ENCODE measurements at places on chromosomes 4 and X.

DNA sequence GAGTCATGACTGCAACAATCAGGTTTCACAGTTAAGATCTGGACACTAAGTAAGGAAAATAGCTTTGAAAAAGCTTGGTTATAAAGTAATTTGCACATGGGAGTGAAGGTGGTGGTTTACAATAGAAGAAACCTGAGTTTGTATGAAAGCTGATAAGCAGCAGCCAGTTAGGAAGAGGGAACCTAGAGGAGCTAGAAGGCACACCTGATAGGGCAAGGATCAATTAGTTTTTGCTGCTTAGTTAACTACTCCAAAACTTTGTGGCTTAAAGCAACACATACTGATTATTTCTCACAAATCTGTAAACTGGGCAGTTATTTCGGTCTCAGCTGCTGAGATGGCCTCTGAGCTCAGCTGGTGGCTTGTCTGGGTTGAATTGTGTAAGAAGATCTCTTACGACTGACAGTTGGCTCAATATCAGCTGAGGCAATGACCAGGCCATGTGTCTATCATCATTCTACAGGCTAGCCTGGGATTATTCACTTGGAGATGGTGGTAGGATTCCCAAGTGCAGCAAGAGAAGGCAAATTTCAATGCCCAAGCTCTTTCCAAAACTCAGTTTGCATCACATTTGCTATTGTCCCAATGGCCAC lies 255.0 kb upstream of the PITX2 start:
- no peak for DNase-seq

DNA sequence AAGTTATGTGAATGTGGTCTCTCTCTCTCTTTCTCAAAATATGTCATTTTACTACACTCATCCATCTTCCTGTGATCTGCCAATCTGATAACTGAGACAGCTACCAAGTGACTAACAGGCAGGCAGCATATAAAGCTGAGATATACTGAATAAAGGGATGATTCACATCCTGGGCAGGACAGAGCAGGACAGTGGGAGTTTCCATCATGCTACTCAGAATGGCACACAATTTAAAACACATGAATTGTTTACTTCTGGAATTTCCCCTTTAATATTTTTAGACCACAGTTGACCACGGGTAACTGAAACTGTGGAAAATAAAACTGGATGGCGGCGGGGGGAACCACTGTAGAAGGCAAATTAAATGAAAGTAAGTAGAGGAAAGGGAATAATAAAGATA lies 58.6 kb upstream of the DCTD start:
- DNase-seq = no peak

DNA sequence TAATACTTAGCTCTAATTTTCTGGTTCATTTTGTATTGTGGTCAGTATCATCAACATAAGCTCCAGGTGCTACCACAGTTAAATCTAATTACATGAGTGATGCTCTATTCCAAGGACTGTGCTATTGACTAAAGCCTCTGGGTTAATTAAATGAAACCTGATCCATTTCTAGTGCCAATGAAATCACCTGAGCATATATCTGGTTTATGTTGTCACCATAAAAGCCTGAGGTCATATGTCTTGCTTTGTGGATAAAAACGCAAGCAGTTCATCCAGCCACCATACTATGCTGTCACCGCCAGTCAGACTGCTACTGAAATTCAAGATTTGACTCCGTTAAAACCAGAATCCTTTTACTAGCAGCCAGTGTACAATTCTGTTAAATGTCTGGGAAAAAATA lies 64.2 kb upstream of the ZNF518B start:
- DNase-seq = no peak

- no peak for DNase-seq
Observed at GRCh38 chrX:13334491-13334890, 14.6 kb upstream of the ATXN3L start.

DNA sequence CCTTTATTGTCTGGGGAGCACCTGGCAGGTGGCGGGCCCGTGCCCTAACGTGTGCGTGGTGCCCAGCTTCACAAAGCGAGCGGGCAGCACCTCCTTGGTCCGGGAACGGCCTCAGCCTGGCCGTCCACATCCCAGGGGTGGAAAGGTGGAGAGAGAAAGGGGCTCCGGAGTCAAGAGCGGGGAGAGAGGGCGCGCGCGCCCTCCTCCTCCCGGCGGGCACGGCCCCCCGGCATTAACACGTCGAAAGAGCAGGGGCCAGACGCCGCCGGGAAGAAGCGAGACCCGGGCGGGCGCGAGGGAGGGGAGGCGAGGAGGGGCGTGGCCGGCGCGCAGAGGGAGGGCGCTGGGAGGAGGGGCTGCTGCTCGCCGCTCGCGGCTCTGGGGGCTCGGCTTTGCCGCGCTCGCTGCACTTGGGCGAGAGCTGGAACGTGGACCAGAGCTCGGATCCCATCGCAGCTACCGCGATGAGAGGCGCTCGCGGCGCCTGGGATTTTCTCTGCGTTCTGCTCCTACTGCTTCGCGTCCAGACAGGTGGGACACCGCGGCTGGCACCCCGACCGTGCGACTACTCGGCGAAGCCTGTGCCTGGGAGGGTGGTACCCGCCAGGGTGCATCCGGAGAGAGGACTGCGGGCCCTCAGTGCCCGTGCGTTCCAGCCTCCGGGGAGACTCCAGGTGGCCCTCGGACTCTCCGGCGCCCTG lies at the start of gene KIT:
Gene KIT, plus strand, starts transcription at position 407 of the 701 bp plus-strand sequence. Its CDS starts 58 bp downstream, at position 465.
- DNase-seq = no peak

DNA sequence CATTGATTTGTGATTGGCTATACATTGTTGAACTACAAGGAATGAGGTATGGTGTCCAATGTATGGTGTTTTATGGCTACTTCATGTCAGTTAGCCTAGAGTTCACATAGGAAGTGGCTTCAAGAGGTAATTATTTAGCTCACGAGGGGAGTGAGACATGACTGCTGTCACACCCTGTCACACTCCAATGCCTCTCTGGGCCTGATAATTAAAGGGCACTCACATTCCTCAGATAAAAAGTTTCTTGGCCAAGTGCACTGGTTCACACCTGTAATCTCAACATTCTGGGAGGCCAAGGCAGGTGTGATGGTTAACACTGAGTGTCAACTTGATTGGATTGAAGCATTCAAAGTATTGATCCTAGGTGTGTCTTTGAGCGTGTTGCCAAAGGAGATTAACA lies 65.0 kb upstream of the DDX60 start:
- no peak for DNase-seq

- DNase-seq = no peak
Observed at GRCh38 chr4:127730142-127730913, at the start of gene SLC25A31. Gene SLC25A31, plus strand, starts transcription at chr4:127730400. Its CDS starts 146 bp downstream, at chr4:127730546.

DNA sequence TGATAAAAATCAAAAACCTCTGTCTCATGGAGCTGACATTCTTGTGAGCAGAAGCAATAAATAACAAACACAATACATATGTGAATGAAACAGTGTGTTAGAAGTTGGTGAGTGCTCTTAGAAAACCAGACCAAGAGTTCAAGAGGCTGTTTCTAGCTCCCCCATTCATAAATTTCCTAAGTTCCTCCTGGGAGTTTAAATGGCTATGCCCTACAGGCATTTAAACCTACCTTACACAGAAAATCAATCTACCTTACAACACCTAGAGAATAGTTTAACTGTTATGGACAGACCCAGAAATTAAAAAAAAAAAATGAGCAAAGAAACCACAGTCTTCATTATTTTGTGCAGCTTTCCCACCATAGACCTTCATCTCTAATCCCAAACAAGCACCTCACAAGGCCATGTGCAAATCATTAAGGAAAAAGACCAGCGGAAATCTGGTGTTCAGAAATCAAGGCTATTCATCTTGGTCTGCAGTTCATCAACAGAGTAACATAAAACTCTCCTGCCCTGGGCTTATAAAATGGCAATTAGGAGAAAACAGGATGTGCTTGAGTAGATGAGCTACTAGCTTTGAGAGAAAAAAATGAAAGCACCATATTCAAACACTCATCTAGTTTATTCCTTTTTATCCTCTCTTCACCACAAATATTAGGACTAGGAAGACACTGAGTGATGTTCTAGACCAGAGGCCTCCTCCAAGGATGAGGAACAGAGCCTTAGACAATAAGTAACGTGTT lies 147.2 kb downstream of the SHROOM3 start:
- DNase-seq = no peak

- no peak for DNase-seq
Observed at GRCh38 chr4:13766761-13767540, 139.4 kb upstream of the BOD1L1 start.

DNA sequence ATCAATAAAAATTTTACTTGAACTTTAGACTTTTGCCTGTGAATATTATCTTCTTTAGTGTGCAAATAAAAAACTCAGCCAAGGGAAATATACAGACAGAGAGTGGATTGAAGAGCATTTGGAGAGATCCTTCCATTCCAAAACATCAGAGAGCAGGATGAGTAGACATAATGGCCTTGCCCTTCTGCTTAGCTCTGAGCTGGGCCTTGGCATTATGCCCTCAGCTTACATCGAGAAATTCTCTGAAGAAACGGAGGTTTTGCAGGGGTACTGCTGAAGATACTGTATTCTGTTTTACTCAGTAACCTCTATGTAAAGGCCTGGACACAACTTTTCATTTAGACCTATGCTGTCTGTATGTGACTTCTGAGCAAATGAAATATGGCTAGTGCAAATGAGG lies 317.4 kb downstream of the STIM2 start:
- no peak for DNase-seq

DNA sequence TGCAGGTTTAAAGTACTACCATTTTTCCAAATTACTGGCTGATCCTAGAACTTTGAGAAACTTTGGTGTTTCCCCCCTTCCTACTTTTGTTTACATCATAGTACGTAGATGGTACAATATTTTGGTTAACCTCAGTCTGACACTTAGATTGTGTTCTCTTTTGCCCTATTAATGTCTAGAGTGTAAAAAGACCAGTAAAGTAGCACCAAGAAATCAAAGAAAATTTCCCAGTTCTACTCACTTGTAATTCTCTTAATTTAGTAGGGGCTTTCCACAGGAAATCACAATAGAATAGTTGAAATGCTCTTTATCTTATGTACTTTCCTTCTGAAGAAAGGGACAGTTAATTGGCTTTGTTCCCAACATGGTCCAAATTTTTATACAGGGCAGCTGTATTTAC lies 51.6 kb downstream of the NFKB1 start:
- DNase-seq = no peak

- no peak for DNase-seq
Observed at GRCh38 chr4:76792418-76792817, 105.5 kb downstream of the SOWAHB start.

GRCh38 chr4:42654631-42655268 lies 2.2 kb downstream of the ATP8A1 start:
- no peak for DNase-seq

DNA sequence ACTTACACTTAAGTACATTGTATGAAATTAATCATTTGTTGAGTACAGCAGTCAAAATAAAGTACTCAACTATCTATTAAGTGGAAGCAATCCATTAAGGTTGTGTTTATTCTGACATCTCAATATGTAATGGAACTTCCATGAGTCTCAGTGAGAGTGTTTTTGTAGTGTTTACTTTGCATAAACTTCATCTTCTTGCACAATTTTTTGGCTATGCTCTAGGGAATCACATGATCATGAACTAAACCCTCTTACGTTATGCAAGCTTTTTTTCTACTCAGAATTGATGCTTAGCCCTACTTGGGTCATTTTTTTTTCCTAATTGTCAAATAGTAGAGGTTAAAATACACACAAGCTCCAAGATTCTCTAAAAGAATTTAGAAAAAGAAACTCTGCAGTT lies 21.1 kb upstream of the PIGA start:
- DNase-seq = no peak

DNA sequence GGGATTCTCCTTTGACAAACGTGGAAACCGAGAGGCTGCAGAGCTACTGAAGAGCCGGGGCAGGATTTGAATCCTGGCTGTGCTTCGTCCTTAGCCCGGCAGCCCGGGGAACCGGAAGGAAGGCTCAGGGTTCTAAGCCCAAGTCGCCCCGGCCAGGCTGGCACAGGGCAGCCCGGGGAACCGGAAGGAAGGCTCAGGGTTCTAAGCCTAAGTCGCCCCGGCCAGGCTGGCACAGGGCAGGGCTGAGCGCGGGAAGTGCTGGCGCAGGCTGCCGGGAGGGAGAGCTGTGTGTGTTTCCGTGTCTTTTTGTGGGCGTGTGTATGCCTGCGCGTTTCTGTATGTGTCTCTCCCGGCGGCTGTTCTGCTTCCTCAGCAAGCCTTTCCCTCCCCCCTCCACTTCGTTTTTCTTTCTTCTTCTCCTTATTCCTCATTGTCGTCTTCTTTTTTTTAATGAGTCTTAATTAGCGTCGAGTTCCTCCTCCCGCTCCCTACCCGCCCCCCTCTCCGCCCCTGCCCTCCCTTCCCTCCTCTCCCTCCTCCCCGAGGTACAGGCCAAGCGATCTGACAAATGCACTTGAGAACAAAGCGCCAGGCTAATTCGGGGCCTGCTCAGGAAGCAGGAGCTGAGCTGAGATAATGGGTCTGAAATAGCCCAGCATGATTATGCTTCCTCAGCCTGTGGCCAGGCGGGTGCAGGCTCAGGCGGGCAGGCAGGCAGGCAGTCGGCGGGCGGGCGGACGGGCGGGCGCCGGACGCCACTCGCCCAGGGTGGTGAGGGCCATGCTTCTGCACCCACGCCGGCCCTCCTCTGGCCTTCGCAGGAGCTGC lies 65.9 kb downstream of the EFNB1 start:
- no peak for DNase-seq

DNA sequence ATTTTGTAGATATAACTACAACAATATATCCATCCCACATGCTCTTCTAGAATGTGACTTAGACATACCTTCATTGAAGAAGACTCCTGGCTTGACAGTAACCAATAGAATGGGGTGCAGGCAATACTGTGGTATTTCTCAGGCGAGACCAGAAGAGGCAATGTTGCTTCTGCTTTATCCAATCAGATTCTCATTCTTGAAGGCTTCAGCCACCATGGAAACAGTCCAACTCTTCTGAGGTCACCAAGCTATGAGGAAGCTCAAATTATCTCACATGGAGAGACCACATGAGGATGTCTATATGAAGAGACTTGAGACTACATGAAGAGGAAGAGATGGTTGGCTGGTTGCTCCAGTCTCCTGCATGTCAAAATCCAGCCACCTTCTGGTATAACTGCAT lies 469.9 kb downstream of the PCDH10 start:
- no peak for DNase-seq

DNA sequence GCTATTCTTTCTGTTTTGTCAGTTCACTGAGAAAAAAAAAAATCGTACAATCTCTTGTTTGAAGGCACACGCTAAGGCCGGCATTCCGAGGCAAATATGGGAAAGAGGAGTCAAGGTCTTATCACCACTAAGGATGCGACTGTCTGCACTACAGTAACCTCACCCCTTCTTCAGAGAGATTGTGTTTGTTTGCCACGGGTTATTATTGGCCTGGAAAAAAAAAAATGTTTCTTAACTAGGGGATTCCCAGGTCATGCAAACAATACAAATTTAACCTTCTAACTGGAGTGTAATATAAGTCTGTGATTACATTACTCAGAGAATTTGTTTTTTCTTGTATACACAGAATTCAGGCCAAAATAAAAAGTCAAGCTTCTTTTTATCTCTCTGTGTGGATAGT lies 168.3 kb downstream of the TMA16 start:
- DNase-seq = no peak

DNA sequence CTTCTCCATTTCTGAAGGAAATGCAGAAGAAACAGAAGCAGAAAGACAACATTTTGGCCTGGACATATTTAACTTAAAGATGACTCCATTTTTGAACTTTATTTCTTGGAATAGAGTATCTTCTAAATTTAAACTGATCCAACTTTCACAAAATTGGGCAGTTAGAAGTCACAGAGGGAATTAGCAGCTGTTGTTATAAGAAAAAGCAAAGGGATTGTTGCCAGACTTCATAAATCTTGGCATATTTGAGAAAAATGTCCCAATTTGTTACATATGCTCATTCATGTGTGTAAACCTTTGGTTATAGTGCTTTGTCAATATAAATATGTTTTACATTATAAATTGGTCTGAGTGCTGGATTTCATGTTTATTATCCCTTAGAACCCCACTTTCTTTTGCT lies 3.4 kb downstream of the GLUD2 start:
- no peak for DNase-seq

All from effector CD4-positive, alpha-beta T cell (primary cell).